Stimulated activated CD8-positive, alpha-beta memory T cell treated with anti-CD3 and anti-CD28 coated beads, Interleukin-15, amount 100 ng/mL, for 24 hours (primary cell): ENCODE measurements at places on chromosomes 1 and 21.

GRCh38 chr1:25924454-25924853 is 18.2 kb upstream of the STMN1 start:
- no peak for DNase-seq

DNA sequence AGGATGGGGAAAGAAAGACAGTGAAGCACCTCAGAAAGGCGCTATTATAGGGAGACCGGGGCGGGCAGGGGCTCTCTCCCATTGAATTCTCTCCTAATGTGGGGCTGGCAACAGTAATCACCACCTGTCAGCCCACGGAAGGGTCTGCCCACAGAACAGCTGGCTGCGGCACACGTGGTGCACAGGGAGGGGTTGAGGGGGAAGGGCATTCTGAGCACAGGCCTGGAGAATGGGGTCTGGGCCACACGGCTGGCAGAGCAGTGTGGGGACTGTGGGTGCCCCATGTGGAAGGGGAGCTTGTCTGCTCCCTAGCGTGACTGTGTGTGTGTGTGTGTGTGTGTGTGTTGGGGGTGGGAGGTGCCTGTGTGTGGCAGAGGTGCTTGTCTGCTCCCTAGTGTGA is 4.1 kb downstream of the OLFML3 start:
- no peak for DNase-seq

- no peak for DNase-seq
Measured at GRCh38 chr21:15224346-15225086, 159.7 kb upstream of the NRIP1 start.

DNA sequence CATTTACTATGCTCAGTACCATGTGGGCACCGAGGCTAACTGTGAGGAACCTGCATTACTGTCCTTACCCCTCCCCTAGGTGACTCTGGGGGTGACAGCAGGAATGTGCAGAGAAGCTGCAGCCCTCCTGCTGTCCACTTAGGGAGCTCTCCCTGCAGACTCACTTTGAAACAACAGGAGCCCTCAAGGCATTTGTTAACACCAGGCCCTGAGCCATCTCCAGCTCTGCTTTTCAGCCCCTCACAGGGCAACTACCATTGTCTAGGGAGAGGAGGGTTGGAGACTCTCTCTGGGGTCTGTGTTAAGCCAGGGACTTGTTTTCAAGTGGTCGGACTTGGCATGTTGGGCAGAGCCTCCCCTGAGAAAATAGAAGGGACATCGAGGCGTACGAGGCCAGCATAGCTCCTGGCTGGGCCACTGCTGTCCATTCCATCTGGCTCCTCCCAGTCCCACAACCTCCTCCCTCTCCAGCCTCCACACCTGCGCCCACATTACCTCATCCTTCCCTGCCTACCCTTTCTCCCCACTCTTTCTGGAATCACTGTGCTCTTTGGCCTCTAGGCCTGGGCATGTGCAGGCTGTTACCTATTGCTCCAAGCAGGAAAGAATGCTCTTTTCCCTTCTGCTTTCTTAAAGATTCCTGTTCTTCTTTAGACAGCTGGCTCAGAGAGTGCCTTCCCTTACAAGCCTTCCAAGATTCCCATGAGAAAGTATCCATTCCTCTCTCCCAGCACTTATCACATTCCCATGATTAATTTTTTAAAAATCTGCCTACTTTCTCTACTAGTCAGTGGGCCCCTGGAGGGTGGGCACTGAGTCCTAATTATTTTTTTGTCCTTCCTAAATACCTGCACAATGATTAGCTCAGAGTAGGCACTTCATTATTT is 102.7 kb upstream of the GCLM start:
- no peak for DNase-seq

DNA sequence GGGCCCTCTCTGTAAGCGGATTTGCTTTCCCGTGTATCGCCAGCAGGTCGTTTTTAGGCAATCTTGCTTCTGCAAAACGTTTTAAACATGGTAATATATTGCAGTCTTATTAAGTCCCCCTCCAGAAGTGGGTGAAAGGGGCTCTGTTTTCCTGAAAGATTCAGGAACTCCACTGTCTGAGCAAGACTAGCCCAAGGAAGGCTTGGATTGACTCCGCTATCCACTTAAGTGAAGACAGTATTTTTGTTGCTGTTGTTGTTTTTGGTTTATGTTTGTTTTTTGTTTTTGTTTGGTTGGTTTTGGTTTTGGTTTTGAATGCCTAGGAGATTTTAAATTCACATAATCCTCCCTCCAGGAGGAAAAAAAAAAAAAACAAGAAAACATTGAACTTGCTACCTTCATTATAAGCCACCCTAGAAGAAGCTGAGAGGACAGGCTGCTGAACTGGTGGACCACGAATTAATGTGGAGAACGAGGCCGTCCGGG is 29.1 kb upstream of the NFIA start:
- no peak for DNase-seq

DNA sequence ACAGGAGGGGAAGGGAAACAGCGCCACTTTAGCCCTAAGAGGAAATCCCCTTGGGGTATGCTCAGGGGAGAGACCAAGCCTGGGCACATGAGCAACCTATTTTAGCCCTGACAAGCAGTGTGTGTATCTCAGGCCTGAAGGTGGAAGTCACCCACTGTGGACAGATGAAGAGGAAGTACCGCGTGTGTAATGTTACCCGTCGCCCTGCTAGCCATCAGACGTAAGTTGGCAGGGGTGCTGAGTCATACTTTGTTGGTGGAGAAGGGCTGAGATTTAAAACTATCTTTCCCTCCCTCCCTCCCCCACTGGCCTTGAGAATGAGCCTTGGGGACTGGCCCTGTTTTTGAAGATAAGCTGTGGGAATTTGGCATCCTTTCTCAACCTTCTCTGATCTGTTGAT is 11.2 kb downstream of the AGO1 start:
- no peak for DNase-seq

DNA sequence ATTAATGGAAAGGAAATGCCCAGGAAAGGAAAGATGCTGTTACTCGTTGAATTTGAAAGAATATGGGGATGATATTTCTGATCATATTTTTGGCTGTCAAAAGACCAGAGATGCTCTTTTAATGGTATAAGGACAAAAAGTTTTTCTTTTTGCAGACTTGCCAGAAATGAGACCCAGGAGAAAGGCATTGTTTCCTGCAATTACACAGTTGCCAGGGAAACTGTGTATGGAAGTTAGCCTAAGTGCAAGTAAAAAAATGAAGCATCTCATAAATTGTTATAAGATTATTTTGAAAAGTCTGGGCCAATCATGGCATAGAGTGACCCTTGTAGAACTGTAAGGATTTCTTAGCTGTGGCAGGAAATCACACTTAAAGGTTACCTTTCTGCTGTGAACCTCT is 155.7 kb upstream of the BEND5 start:
- DNase-seq = no peak

DNA sequence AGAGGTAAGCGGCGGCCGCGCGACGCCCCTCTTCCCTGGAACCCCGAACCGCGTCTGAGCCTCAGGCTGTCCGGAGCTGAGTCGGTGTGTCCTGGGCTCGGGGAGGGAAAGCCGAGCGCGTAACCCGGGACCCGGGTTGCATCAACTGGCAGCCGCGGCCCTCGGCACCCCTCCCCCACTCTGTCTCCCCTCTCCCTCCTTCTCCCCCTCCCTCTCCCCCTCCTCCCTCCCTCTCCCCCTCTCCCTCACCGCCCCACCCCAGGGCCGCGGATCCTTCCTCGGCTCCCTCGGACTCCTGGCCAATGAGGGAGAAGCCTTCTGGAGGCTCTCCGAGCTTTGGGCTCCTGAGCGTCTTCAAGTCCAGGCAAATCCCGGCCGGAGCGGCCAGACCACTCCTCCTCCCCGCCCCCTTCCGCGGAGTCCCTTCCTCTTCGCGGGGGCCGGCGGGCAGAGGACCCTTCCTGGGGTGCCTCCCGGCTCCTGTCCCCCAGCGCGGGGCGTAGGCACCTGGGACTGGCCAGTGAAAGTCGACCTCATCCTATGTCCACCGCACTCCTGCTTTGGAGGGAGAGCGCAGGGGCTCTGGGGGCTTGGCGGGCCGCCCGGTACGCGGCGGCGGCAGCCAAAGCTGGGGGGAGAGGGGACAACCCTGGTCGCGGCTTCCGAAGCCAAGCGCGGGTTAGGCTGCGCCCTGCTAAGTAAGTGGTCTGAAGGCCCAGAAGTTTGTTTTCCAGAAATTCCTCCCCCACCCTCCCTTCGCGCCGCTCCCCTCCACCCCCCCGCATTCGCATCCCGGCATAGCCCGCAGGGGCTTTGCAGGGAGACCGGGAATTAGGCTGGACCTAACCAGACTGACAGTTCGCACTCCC is 850 bp downstream of the SESN2 start:
- DNase-seq = no peak

DNA sequence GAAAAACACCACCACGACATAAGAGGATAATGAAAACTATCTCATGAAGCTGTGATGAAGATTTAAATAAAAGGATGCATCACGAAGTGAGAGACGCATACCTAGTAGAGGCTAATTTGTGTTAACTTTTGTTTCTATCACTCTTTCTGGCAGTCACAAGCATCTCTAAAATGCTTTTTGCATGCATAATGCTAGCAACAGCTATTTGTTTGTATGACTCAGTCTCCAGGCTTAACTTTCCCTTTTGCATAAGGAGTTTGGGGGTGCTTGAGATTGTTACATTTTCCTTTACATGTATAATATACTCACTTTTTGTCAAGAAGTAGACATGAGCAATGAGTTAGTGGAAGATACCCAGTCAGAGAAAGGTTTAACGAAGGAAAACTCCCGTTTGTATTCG is 385.4 kb downstream of the DISC1 start:
- no peak for DNase-seq

DNA sequence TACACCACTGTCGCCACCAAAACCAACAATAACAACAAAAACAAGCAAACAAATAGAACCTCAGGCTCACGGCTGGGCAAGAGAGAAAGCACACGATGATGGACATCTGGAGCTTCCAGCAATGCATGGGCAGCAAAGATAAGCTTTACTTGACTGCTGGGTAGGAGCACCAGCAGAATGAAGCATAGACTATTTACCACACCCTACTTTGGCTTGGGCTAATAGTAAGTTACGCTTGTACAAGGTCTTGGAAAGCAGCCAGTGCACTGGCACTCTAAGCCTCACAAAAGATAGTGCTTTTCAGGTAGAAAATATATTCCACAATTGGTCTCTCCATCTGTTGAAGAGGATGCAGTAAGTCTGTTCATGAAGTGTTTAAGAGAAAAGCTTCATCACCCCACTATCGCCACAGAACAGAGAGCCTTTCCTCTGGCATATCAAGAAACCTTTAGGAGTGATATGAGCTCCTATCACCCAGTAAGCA is 13.6 kb downstream of the ADIPOR1 start:
- DNase-seq = no peak

- DNase-seq = no peak
Measured at GRCh38 chr1:11026903-11027302, 14.4 kb downstream of the TARDBP start.

DNA sequence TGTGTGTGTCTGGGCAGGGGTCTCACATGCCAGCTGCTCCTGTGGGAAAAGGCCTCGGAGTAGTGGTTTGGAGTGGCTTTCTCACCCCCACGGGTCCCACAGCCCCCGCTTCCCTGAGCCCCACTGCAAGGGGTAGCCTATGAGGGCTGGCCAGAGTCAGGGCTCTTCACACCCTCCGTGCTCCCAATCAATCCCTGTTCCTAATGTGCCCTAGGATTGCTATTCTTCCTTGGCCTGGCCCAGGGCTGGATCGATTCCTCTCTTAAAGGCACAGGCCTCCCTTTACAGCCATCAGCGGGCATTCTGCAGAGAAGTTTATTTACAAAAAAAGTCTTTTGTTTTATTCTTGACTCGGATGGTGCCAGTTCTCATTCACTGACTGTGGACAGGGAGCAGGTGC is 19.3 kb upstream of the ACTL8 start:
- DNase-seq = no peak

DNA sequence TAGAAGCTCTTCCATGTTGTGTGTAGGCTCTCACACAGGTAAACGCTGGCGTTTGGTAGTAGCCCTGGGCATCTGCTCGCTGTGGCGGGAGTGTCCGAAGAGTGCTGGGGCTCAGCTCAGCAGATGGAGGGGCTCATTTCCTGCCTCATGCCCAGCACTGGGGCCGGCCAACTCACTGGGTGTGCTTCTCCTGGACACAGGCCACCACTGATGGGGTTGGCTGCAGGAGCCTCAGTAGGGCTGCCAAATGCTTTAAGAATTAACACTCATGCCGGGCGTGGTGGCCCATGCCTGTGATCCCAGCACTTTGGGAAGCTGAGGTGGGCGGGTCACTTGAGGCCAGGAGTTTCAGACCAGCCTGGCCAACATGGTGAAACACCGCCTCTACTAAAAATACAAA is 20.9 kb downstream of the UQCRHL start:
- no peak for DNase-seq

GRCh38 chr1:234750922-234751627 is 141.1 kb upstream of the IRF2BP2 start:
- DNase-seq = no peak

DNA sequence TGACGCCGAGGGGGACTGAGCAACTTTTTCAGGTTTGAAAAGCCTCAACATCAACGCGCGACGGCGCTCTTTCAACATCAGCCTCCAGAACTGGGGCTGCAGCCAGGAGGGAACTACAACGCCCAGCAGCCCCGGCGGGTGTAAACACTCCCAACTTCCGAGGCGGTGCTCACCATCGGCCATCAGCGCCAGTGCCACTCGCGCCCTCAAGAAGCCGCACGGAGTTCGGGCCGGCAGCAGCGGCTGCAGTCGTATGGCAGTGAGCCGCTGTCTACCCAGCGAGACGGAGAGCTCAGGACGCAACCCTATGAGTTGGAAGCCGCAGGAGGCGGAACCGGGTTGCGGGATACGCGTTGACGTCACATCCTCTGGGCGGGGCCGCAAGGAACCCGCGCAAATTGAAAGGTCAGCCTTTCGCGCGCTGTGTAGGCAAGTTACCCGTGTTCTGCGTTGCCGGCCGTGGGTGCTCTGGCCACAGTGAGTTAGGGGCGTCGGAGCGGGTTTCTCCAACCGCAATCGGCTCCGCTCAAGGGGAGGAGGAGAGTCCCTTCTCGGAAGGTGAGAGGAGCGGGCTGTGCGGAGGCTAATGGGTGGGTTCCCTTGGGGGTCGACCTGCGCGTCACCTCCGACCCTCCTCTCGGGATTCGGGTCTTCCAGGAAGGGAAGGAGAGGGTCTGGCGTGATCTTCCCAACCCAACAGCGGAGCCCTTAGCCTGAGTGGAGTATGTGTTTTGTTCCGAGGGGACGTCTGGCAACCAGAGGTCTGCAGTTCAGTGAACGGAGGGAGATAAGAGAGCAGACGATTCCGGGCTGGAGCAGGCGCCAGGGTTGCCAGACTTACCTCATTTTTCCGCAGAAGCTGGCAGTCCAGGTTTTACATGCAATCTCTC is at the start of gene EXO1:
Gene EXO1 (plus strand): TSS at position 409 of the 890 bp plus-strand sequence. CDS start 2,222 bp downstream, outside the sequence.
- DNase-seq = peak; percentile 80

- DNase-seq = no peak
Measured at GRCh38 chr1:214563881-214564280, 12.5 kb upstream of the PTPN14 start.

DNA sequence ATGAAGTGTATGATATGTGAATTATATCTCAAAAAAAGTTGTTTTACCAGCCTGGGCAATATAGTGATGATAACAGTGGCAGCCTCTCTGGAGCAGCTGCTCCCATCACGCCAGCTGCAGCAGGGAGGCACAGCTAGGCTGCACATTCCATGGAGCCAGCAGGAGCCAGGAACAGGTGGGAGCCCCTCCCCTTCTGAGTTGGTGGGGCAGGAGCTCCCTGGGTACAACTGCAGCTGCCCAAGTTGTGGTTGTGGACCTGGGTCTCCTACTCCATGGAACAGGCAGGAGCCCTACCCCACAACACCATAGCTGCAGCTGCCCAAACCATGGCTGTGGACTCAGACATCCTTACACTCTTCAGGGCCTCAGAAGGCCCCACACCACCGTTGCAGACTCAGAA is 21.7 kb upstream of the FNBP1L start:
- DNase-seq = no peak

- DNase-seq = no peak
Measured at GRCh38 chr1:110627764-110628163, 21.6 kb upstream of the KCNA2 start.

GRCh38 chr1:69650779-69651178 is 83.1 kb downstream of the LRRC7 start:
- DNase-seq = no peak
